ENCODE measurements at places on chromosomes 13 and 19.

DNA sequence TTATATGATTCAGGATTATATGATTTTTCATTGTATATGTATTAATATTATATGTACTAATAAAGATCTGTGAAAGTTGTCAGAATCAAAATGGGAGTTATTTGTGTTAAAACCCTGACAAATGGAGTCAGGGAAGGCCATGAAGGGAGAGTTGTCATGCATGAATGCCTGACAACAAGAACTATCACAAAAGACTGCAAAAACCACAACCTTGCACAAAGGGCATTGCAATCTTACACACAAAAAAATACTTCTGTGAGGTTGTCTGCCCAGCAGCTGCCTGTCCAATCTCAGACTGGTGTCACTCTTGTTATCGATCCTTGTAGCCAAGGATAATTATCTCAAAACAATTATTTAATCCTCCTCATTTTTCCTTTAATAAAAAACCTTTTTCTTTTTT is 21.2 kb upstream of the RBM26 start:
- peak; percentile 14 for DNase-seq

GRCh38 chr13:76813891-76814290 is 72.3 kb downstream of the KCTD12 start:
- no peak for DNase-seq

DNA sequence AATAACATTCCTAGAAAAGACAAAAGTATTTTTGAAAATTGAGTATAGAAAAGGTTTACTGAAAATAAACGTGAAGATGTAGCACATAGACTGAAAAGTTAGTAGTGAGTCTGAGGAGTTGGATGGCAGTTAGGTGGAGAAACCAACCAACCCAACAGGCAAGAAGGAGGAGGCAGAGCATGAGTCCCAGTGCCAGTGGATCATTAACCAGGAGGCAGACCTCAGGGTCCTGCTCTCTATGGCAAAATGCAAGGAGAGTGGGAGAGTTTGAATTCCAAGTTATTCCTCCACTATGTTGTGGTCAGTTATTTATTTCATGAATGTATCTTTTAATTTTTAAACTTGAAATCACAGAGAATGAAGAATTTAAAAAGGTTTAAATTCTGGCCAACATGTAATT is 446.4 kb downstream of the GPC6 start:
- DNase-seq, result no peak

- no peak for DNase-seq
Observed at GRCh38 chr13:20342311-20342710, 110.2 kb upstream of the GJB6 start.

DNA sequence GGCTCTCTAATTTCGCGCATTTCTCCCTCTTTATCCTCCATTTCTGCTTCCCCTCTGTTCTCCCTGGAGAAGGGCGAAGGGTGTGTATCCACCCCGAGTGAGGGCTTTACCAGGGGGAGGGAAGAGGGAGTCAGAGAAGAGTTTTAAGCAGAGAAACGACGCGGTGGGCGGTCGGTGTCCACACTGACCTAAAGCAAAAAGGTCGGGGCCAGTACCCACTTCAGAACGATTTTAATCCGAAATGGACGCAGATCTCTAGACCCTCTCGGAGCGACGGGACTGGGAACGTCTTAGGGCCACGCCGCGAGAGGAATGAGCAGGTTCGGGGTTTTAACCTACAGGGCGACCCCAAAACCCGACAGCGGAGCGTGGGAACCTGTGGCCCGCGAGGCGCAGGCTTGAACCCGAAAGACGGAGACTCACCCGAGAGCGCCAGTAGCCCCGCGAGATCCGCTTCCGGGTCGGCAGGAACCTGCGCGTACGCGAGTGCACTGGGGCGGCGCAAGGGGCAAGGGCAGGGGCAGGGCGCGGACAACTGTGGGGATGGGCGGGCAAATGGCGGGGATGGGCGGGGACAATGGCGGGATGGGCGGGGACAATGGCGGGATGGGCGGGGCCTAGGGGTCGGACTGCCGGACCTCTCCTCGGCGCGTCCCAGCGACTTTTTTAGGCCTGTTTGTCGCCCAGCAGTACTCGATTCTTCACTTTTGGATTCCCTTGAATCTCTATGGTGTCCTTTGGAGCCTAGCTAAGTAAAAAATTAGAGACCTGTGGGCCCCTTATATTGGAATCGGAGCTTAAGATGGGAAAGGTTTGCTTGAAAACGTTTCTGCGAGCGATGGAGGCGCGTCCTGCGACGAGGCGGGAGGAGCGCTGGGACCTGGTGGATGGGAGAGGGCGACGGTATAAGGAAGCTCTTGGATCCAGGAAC is at the start of gene ZNF677:
TSS of gene ZNF677 (minus strand) at position 463 of the 931 bp plus-strand sequence. CDS start 3,323 bp downstream, outside the sequence.
- peak; percentile 67 for DNase-seq

DNA sequence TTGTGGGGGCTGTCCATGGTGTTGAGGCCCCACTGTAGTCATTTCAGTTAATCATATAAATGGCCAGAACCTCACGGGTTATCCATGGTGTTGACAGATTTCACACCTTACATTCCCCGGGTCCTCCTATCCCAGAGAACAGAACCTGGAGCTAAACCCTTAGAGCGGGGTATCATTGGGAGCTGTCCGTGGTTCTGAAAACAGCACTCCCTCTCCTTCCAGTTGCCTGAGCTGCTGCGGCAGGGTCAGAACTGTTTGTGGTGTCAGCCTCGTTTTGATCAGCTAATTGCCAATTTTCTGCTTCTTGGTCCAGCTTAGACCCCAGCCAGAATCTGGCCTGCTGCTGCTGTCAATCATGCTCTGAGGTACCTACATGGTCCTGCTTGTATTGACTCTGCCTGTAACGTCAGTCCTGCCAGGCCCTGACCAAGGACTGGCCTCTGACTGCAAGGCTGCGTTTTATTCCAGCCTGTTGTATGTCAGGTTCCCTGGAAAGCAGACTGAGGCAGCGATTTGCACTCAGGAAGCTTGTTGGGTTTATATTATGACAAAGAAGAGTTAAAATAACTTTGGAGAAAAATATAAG is 55.8 kb upstream of the KCTD15 start:
- DNase-seq, result peak; percentile 58

- DNase-seq, result no peak
Observed at GRCh38 chr13:113152984-113153809, 5.3 kb upstream of the PROZ start.

- DNase-seq, result no peak
Observed at GRCh38 chr13:59745392-59745788, 418.3 kb downstream of the DIAPH3 start.

DNA sequence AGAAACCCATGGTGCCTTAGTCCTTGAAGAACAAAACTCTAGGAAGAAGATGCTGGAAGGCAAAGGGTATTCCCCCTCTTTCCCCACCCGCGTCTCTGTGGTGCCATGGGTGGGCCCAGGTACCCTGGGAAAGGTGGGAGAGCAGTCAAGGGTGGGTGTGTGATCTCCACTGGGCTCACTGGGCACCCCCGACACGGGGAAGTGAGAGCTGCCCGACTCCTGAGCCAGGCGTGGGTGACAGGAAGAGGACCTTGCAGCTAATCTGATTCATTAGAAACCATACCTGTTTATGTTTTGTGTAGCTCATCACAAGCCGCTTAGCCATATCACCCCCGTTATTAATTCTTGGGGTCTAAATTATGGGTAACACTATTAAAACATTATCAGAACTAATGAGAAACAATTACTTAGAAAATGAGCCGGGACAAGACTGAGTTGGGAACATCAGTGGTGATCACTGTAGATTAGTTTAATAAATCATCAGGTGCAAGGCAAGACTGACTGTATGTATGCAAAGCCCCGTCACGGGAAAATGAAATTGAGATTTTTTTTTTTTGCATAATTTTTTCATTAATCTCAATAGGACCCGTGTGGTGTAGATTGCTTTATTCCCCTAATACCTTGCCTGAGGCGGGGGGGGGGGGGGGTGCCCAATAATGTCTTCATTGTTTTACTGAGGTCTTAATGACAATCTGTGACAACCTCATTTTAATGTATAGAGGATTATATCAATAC is 77.3 kb downstream of the ZIC5 start:
- DNase-seq, result no peak

GRCh38 chr13:26228096-26228495 is 6.0 kb upstream of the RNF6 start:
- no peak for DNase-seq

DNA sequence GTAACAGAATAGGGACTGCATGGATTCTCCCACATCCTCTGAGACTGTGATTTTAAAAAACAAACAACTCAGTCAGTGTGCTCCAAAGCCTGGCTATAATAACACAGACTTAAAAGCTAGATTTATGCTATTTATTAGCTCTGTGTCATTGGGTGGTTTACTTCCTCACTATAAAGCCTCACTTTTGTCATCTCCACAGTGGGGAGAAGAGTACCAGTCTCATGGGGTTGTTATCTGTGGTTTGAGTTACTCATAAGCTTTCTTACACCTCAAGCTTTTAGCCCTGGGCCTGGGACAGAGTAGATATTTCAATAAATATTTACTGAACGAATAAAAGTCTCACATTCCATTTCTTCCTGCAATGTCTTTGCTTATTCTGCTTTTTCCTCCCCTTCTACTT is 5.3 kb downstream of the RNASEH2B start:
- no peak for DNase-seq

DNA sequence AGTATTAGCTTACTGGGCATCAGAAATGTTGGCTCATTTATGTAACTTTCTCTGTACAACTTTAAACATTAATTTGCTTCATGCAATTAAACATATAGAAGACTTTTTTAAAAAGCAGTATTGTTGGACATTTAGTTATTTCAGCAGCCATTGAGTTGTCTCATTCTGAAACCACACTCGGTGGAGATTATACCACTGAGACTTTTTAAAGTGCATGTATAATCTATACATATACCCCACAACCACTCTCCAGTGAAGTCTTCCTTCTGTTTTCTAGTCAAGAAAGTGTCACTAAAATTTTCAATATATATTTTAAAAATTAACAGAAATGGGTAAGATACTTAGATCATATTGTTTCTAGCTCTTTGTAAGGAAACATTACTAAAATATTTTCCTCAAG is 15.5 kb downstream of the SETDB2 start:
- DNase-seq, result no peak

DNA sequence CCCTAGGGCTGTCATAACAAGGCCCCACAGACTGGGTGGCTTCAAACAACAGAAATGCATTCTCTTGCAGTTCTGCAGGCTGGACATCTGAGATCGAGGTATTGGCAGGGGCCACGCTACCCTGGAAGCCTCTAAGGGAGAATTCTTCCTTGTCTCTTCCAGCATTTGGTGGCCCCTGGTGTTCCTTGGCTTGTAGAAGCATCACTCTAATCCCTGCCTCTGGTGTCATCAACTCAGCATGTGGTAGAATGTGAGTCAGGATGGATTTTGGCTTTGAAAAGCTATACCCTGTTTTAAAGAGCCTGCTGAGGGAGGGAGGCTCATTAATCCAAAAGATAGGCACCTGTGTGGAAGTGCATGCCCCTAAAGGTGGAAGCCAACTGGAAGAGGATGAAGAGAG is 7.9 kb upstream of the GGACT start:
- peak; percentile 58 for DNase-seq

- DNase-seq, result no peak
Observed at GRCh38 chr13:42623916-42624315, 50.0 kb downstream of the TNFSF11 start.

DNA sequence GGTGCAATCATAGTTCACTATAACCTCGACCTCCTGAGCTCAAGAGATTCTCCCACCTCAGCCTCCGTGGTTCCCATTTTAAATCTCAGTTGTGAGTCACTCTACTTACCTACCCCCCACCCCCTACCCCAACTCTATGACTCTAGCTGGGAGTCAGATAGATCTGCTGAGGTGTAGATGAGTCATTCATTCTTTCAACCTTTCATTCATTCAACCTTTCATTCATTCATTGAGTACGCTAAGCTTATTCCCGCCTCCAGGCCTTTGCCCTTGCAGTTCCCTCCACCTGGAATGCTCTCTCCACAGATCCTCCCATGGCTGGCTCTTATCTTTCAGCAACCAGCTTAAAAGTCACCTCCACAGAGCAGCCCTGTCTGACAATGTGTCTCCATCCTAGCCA is 1.1 kb upstream of the MAST1 start:
- DNase-seq, result no peak

DNA sequence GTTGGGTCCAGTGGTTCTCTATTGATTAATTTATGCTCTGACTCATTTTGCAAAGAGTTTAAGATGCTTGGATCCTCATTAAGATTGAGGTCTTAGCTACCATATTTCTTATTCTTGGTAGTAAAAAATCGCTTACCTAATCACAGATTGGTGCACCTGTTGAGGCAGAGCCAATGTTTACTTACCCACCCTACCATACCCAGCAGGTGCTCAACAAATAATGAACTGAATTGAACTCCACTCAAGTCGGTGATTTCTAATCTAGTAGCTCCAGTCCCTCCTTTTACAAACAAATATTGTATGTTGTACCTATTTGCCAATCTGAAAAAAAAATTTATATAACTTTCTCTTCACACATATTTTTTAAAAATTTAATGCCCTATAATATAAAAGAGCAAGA is 361.0 kb downstream of the FGF14 start:
- no peak for DNase-seq

- DNase-seq, result no peak
Observed at GRCh38 chr13:27088619-27089018, 83.0 kb downstream of the USP12 start.

DNA sequence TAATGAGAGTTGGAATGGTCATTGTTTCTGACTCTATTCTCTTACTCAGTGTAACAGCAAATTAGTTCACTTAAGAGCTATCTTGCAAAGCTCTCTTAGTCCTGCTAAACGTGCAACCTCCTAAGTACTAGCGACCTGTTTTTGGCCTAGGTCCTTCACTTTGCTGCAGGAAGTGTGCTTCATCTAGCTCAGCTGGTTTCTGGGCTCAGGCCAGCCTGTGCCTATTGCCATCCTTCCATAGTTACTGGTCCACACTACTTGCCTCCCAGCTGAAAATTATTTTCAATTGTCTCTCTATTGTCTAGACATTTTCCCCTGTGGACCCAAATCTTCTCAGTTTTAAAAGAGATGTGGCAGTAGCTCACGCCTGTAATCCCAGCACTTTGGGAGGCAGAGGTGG is 561.3 kb downstream of the FGF9 start:
- DNase-seq, result no peak

- no peak for DNase-seq
Observed at GRCh38 chr13:111361873-111362648, 41.6 kb downstream of the TEX29 start.

DNA sequence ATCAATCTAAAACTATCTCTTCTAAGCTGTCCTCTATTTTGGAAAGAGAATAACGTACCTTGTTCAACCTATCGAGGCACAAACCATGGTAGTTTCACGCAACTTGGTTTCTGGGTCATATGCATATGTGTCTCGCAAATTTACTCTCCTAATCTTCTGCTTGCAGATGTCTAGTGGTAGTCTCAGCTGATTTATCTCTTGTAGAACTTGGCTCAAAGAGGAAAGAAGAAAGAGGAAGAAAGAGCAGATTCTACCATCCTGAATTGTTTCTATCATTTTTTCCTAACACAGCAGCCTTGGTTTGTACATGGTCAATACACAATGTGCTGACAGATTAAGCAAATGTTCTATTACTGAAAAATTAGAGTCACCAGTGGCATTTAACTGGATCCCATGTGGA is 282.3 kb downstream of the SPRY2 start:
- DNase-seq, result no peak

- DNase-seq, result no peak
Observed at GRCh38 chr13:42497798-42498197, 76.2 kb upstream of the TNFSF11 start.

- DNase-seq, result peak; percentile 95
Observed at GRCh38 chr13:30307194-30307970, at the start of gene KATNAL1. Gene KATNAL1 (minus strand): TSS chr13:30307551. CDS start chr13:30283777, 23,774 bp downstream.

- no peak for DNase-seq
Observed at GRCh38 chr13:102854675-102855074, 8.8 kb downstream of the ERCC5 start.

Measured in A673 (cell line).